ENCODE measurements at places on chromosomes 3 and 15.
A peak's percentile ranks its signal among the peaks of the same experiment; 100 is the strongest.

DNA sequence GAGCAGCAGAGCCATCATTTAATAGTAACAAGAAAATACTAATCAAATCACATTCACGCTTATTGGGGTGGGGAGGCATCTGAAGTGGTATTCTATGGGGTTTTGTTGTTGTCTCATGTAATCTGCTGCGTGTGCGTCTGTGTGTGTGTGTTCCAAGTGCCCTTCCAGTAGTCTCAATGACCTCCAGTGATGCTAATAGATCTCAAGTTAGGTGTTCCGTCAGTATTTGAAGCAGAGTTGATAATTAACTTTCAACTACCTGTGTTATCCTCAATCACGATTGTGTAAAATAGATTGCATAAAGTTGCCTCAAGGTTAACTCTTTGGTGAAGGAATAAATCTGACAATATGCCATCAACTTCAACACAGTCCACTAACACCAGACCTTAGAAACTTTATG is 375.0 kb downstream of the MECOM start:
- H3K4me1 ChIP-seq: no peaks in the 10 kb centered on the region
- H3K36me3 ChIP-seq: no peaks in the 10 kb centered on the region
- H3K27ac ChIP-seq: no peak overlapping the region
- no peaks in the 10 kb centered on the region for H3K27me3 ChIP-seq
- no peak for DNase-seq
- no peak overlapping the region for H3K4me3 ChIP-seq

- no peak overlapping the region for H3K4me3 ChIP-seq
- H3K27me3 ChIP-seq: no peaks in the 10 kb centered on the region
- peaks cover 11% of the 10 kb centered on the region for H3K4me1 ChIP-seq
- no peaks in the 10 kb centered on the region for H3K36me3 ChIP-seq
Observed at GRCh38 chr15:56208641-56209155, 35.0 kb downstream of the RFX7 start.

DNA sequence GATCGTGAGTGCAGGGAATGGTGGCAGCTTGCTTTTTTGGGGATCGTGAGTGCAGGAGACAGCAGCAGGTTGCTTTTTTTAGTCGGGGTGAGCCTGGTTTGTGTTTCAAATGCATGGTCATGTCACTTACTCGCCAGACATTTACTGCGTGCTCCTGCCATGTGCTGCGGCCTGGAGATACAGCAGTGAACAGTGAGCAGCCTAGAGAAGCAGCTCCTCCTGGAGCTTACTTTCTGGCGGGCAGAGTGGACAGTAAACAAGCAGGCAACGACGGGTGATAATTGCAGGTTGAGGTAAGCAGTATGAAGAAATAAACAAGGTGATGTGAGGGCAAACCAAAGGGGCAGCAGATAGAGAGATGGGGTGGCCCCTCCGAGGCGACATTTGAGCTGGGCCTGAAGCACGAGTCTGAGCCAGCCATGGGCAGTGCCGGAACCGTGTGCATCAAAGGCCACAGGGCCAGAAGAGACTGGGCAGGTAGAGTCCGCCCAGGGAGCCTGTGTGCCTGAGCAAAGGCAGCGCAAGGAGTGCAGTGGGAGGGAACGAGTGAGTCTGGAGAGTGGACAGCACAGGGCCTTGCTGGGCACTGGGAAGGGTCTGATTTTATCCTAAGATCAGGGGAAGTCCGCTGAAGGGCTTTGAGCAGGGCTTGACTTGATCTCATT is 57.3 kb upstream of the RASA2 start:
- H3K36me3 ChIP-seq: peaks cover 32% of the 10 kb centered on the region
- H3K4me1 ChIP-seq: peaks cover 25% of the 10 kb centered on the region
- no peaks in the 10 kb centered on the region for H3K27me3 ChIP-seq
- no peak overlapping the region for H3K27ac ChIP-seq
- no peak for DNase-seq

DNA sequence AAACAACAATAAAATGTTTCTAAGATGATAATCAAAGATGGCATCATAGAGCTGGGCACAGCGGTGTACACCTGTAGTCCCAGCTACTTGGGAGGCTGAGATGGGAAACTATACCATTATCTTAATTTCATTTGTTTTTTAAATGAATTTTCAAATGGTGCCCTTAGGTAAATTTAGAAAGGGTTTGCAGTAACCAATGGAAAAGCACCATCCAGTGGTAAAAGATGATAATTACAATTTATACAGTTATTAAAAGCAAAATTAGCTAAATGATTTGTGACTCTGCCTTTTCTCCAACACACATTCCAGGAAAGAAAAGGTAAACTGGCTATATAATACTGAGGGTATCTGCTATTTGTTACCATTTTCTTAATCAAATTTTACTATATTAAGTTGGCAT is 14.4 kb upstream of the ANKRD28 start:
- no peak overlapping the region for H3K27ac ChIP-seq
- H3K36me3 ChIP-seq: no peaks in the 10 kb centered on the region
- DNase-seq: no peak
- H3K27me3 ChIP-seq: no peaks in the 10 kb centered on the region

- peaks cover 9% of the 10 kb centered on the region for H3K27me3 ChIP-seq
- H3K27ac ChIP-seq: no peak overlapping the region
- no peak overlapping the region for H3K4me3 ChIP-seq
- DNase-seq: no peak
Observed at GRCh38 chr3:112635674-112636073, 5.3 kb downstream of the CCDC80 start.

DNA sequence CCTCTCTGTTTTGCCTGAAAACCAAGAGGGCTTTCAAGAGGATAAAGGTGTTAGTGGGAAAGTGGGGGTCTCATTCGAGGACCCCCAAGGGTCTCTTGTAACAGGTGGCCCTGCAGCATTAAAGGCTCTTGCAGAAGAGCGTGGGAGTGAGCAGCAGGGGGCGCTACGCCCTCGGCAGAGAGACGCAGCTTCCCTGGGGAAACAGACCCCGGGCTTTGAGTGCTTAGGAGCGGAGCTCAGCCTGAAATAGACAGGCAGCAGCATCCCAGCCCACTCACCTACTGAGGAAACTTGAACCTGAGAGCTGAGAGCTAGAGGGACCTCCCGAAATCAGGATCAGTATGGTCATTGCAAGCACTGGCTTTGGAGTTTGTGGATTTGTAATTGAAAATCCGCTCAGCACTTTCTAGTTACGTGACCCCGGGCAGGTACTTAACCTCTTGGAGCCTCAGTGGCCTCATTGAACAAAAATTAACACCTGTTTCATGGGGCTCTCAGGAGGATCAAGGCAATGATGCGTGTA is 25.7 kb downstream of the RPLP1 start:
- no peak overlapping the region for H3K27ac ChIP-seq
- H3K36me3 ChIP-seq: no peaks in the 10 kb centered on the region
- H3K4me3 ChIP-seq: no peak overlapping the region
- H3K27me3 ChIP-seq: no peaks in the 10 kb centered on the region
- H3K4me1 ChIP-seq: peaks cover 8% of the 10 kb centered on the region
- peak; percentile 14 for DNase-seq

- no peaks in the 10 kb centered on the region for H3K27me3 ChIP-seq
- no peak for DNase-seq
- H3K4me1 ChIP-seq: no peaks in the 10 kb centered on the region
- no peak overlapping the region for H3K4me3 ChIP-seq
- no peak overlapping the region for H3K27ac ChIP-seq
Observed at GRCh38 chr3:39065197-39065596, 13.4 kb downstream of the WDR48 start.

DNA sequence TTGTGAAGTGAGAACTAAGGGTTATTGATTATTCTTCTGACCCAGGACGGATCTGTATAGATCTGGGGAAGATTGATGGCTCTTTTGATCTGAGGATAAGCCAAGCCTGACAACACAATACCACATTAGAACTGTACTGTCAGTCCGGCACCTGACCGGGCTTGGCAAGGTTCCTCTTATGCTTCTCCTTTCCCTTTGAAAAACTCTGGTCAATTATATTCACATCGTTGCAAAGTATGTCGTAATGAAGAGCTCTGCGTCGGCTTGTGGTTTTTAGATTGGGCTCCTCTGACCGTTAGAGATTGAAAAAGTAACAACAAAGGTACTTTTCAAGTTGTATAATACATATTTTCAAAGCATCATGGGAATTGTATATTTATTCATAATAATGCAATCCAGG is 389.8 kb downstream of the NR2F2 start:
- H3K36me3 ChIP-seq: no peaks in the 10 kb centered on the region
- DNase-seq: no peak
- H3K27ac ChIP-seq: no peak overlapping the region
- H3K4me1 ChIP-seq: no peaks in the 10 kb centered on the region
- no peak overlapping the region for H3K4me3 ChIP-seq
- H3K27me3 ChIP-seq: no peaks in the 10 kb centered on the region

DNA sequence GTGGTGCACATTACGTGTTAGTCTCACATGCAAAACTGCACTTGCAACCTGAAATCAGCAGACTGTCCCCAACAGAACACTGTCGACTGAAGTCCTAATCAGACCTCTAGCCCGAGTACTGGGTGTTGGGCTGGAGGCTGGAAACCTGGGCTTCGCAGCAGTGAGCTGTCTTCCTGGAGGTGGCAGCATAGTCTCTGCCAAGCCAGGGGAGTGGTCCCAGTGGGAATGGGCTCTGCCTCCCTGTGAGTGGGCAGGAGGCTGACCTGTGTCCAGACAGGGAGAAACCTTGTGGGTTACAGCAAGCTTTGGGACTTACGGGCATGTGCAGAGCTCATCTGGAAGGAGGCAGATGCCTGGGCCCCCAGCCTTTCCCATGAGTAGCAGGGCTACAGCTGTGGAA is 38.2 kb upstream of the MYZAP start:
- H3K27me3 ChIP-seq: peaks cover 13% of the 10 kb centered on the region
- no peak overlapping the region for H3K4me3 ChIP-seq
- no peaks in the 10 kb centered on the region for H3K36me3 ChIP-seq
- H3K4me1 ChIP-seq: no peaks in the 10 kb centered on the region
- no peak overlapping the region for H3K27ac ChIP-seq

- H3K4me3 ChIP-seq: no peak overlapping the region
- DNase-seq: no peak
- no peaks in the 10 kb centered on the region for H3K36me3 ChIP-seq
- no peaks in the 10 kb centered on the region for H3K4me1 ChIP-seq
Observed at GRCh38 chr3:127408022-127408683, 120.3 kb upstream of the PRR20G start.

DNA sequence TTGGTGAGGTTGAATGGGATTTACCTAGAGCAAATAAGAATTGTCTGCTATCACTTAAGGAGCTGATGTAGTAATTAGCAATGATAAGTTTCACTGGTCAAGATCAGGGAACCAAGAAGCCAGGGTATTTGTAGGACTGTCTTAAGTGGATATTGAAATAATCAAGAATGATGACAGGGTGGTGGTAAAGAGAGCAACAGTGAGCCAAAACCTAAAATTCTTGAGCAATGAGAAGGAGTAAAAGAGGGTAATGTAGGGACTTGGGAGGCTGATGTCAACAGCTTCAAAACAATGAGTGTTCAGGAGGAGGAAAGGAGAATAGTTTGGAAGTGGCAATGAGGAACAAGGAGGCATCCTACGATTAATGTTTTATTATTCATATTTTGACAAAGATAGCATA is 31.5 kb upstream of the SLC2A2 start:
- DNase-seq: no peak
- no peak overlapping the region for H3K4me3 ChIP-seq
- no peak overlapping the region for H3K27ac ChIP-seq
- H3K27me3 ChIP-seq: no peaks in the 10 kb centered on the region

DNA sequence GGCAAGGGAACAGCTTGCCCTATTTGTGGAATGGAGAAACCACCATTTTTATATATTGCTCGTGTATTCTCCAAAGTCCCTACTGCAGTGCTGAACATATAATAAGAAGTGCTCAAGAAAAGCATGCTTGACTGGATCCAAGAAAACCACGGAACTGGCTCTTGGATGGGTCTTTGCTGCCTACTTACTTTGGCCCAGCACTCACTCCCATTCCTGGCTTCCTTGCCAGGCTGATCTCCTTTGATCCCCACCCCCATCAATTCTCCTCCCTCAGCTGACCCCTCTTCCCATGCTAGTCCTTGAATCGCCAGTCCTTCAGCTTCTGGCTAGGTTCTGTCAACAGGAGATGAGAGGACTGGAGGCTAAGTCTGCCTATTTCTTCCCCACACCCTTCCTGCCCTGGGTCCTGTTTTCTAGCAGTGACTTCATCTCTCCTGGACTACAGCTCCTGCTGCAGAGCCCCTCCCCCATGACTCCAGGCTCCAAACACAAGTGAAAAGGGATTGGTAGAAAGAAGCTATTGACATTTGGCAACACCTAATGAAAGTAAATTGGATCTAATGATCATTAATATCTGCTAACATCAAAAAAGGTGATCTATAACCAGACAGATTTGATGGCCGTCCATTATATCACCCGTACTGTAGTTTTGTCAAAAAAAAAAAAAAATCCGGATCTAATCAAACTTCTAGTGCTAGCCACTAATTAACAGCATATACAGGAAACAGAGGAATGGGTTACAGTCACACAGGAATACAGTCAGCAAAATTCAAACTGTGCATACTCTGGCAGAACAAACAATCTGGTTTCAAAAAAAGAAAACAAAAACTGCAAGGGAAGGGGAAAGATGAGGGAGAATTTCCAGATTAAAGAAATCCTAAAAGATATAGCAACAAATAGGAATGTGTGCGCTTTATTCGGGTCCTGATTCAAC is 7.8 kb downstream of the FAM240A start:
- no peak overlapping the region for H3K27ac ChIP-seq
- H3K4me1 ChIP-seq: no peaks in the 10 kb centered on the region
- H3K4me3 ChIP-seq: no peak overlapping the region
- no peak for DNase-seq
- no peaks in the 10 kb centered on the region for H3K36me3 ChIP-seq

DNA sequence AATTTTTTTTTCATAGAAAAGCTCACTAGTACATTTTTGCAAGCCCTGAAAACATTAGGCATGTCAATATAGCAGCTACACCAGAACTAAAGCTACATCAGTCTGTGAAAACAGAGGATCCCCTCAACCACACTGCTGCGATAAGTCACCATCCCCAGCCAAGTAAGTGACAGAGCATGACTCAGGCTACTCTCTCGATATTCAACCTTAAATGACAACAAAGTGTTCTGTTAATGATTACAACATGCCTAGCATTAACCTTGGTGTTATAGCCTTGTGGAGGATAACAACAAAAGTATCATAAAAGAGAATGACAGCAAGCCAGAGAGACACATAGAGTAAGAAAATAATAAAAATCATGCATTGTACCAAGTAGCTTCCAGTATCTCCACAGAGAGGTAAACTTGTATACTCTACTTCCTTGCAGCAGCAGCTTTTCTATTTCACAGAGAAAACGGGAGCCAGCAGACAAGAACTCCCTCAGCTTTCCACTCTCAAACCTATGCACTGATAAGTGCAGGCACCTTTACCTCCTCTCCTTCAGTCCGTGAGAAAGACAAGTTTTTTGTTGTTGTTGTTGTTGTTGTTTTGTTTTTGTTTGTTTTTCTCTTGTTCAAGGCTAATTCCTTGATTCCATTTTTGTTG is 76.6 kb downstream of the GBE1 start:
- H3K27ac ChIP-seq: no peak overlapping the region
- no peaks in the 10 kb centered on the region for H3K4me1 ChIP-seq
- DNase-seq: no peak
- no peaks in the 10 kb centered on the region for H3K27me3 ChIP-seq
- no peaks in the 10 kb centered on the region for H3K36me3 ChIP-seq

GRCh38 chr3:131549340-131549739 is 46.6 kb upstream of the MRPL3 start:
- no peak overlapping the region for H3K4me3 ChIP-seq
- H3K4me1 ChIP-seq: no peaks in the 10 kb centered on the region
- H3K36me3 ChIP-seq: no peaks in the 10 kb centered on the region

All from T-cell (primary cell).